Suppressor macrophage treated with lipopolysaccharide for 4 hours (primary cell): ENCODE measurements at places on chromosomes 1 and 21.
A peak's percentile ranks its signal among the peaks of the same experiment; 100 is the strongest.

DNA sequence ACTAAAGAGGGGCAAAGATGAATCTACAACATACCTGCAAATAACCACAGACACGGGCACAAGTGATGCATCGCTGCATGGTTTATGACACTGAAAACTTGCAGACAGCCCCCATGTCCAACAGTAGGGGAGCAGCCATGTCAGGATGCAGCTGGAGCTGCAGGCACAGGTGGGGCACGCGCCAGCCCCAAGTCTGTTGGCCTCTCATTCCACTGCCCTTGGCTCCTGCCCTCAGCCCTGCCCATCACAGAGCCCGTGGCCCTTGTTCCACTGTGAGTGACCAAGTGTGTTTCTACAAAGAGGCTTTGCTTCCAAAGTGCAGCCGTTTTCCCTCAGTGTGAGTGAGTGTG is 3.2 kb upstream of the PADI4 start:
- no peak for DNase-seq

DNA sequence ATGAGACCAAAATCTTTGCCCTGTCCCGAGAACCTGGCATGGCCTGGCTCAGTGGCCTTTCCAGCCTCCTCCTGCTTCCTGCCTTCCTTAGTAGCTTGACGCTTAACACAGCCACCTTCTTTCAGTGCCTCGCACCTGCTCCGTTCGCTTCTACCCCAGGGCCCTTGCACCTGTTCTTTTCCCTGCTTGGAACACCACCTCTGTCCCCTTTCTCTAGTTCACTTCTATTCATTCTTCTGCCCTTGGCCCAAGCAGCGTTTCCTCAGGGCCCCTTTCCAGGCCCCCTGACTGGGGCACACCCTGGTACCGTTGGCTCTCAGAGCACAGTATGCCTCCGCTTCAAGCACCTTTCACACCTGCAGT is 9.0 kb upstream of the HTR6 start:
- DNase-seq, result no peak

- DNase-seq, result no peak
Measured at GRCh38 chr1:20726118-20726911, 6.2 kb downstream of the SH2D5 start.

DNA sequence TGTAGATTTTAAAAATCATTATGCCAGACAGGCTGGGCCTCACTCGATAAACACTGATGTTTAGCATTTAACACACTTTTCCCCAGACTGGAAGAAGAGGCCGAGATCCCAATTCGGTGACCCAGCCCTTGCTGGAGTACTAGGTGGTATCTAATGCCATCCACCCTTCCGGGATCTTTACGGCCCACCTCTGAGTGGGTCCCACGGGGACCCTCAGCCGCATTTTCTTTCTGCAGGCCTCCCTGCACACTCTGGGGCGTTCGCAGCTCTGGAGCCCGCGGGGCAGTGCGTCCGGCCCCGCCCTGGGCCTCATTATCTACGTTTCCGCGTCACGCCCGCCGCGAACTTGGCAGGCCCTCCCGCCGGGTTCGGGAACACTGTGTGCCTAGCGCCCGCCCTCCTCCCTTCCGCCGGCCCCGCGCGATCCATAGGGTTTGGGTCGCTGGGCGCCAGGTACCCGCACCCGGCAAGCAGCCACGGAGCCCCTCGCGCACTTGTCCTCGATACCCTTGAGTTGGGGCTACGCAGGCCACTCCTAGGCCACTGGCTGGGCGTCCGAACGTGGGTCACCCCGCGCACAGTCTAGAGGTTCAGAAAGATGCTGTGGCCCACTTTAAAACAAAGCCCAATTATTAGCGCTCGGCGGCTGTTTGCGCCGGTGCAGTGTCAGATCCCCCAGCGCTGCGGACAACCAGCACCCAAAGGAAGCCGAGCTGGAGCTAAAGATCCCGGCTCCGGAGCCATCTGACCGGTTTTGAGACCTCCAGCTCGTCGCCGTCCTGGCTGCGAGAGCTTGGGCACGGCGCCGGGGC is 950 bp upstream of the EVA1C start:
- DNase-seq, result peak; percentile 64

DNA sequence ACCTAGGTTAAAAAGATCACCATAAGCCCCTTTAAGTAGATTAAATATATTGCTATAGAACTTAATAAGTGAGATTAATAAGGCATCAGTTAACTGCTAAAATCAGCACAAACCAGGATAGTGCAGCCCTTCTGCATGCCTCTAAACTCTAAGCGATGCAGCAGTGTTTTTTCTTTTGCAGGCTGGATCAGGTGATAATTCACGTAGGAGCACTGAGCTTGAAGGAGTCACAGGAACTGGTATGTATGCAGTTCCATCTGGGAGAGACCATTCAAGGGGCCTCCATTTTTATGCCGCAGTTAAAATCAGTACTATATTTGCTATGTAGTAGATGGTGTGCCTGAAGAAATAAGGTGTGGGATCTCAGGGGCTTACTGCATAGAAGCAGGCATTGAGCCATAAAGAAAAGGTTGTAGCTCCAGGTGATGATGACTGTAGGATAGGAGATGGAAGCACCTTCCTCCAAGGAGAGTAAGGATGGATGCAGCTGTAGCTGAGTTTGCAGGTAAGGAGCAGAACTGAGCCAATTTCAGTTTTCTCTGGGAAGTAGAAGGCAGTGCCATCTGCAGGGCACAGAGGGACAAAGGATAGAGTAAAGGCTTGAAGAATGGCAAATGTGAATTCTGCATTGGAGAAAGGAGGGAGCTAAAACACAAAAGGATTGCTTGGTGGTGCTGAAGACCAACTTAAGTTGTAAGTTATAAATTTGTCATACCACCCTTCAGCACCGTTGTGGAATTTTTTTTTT is 22.6 kb downstream of the NPL start:
- DNase-seq, result no peak

DNA sequence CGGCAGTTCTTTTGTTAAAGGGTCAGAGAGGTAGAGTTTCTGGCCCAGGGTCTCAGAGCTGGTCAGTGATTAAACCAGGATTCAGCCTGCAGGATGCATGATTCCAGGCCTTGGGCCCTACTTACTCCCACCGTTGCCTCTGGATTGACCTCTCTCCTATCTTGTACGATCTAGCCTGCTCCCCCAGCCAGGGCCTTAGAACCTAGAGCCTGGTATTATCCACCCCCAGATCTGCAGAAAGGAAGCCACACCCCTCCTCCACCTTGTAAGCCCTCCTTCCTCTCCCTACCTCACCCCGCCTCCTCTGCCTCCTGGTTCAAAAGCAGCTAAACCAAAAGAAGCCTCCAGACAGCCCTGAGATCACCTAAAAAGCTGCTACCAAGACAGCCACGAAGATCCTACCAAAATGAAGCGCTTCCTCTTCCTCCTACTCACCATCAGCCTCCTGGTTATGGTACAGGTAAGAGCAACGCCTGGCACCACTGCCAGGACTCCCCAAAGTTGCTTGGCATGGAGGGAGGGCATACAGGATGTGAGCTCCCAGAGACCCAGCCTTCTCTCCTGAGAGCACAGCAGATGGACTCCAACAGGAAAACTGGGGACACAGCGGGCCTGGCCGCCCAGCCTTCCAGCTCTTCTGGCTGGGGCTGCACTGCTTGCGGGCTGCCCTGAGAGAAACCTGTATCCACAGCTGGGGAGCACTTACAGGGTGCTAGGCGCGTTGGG is at the start of gene CD52:
Gene CD52, plus strand, starts transcription at position 347 of the 726 bp plus-strand sequence. Its CDS starts 60 bp downstream, at position 407.
- DNase-seq, result no peak

GRCh38 chr21:21813289-21813688 is 815.1 kb downstream of the NCAM2 start:
- DNase-seq, result no peak

DNA sequence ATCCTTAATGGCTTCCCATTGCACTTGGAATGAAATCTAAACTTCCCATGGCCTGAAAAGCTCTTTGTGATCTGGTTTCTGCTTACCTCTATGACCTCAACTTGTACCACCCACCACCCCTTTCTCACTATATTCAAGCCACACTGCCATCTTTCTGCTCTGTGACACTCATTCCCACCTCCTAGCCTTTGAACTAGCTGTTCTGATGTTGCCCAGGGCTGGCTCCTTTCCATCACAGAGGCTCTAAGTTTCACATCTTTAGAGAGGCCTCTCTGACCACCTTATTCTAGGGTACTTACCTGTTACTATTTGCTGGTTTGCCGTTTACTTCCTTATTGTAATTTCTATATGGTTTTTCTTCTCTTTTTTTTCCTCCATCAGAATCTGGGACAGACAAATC is 4.2 kb downstream of the MPZL1 start:
- no peak for DNase-seq

GRCh38 chr1:68213843-68214242 is 18.5 kb downstream of the WLS start:
- peak; percentile 13 for DNase-seq

GRCh38 chr1:76872944-76873343 is 5.7 kb downstream of the ST6GALNAC5 start:
- DNase-seq, result no peak

- no peak for DNase-seq
Measured at GRCh38 chr1:29256394-29256793, 20.1 kb downstream of the PTPRU start.

GRCh38 chr1:94599095-94599813 is 57.7 kb upstream of the F3 start:
- DNase-seq, result peak; percentile 41

DNA sequence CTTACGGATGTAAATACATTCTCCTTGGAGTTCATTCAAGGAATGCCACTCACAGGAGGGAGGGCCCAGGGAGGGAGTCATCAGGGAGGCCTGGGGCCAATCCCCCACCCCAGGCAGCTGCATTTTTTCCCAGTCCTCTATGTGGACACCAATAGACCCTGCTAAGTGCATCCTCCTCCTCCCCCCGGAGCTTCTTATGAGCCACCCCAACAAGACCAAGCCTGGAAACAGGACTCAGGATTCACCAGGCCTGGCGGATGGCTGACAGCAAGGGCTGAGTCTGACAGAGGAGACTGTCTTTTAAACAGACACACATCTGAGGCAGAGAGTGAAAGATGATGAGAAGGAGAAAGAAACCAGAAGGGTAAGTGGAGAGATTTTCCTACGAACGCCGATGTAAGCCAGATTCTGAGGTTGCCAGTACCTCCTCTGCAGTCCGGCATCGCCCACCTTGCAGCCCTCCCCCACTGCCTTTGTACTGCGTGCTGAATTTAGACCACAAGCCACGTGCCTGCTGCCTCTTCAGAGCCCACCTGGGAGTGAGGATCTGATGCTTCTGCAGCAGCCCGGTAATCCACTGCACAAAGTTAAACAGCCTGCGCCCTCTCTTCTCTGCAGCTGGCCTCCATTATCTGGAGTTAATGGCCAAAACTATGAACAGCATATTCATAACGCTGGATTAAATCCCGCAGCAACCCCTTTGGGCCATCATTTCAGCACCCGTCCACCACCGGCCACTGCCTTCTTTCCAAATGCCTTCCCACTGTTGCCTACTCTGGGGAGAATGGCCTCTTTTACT is 17.6 kb upstream of the SFPQ start:
- no peak for DNase-seq

DNA sequence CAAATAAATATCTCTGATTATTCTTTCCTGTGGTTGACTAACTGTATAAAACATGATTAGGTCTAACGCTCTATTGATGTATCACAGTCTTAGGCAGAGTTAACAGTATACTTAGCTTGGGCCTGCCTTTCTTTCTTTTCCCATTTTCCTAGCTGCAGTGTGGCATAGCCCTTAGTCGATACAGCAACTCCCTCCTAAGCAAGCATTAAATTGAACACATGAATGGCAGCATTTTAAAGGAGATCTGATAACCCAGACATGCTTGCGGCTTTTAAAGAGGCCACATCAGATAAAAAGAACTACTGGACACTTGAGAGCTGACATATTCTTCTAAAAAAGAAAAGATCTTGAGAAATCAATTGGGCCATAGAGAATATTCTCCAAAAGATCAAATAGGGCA is 312.0 kb upstream of the TMPRSS15 start:
- DNase-seq, result no peak

DNA sequence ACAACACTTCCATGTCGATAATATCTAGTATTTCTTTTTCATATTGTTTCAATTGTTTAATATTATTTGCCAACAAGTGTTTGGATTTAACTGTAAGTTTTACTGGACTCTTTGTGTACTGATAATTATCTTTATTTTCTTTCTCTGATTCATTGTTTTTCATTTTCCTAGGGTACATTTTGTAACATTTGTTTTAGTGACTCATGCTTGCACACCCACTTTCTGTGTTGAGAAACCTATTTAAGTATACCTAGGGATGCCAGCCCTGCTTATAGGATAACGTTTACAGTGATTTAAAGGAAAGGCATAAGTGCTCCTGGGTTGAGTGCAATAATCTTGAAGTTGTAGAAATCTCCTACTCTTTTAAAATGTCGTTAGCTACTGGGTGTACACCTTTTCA is 1386.0 kb upstream of the ADGRL4 start:
- DNase-seq, result no peak

GRCh38 chr1:111191496-111191895 is 8.9 kb downstream of the DENND2D start:
- DNase-seq, result no peak

DNA sequence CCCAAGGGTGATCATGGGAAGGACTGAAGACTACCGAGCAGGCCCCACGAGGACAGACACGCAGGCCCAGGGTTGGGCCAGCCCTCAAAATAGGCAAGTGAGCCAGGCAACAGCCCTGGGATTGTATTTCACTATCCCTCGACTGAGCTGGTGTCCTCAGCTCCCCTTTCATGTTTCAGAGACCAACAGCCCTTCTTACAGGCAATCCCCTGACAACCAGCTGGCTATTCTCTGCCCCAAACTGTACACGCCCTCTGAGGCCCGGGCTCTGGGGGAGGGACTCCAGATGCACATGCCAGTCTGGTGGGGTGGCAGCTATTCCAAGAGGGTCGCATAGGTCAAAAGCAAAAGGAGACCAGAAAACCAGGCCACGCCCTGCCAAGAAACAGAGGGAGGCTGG is 243.0 kb downstream of the TOMM20 start:
- no peak for DNase-seq

GRCh38 chr1:38724160-38725131 is 135.1 kb downstream of the RRAGC start:
- no peak for DNase-seq

DNA sequence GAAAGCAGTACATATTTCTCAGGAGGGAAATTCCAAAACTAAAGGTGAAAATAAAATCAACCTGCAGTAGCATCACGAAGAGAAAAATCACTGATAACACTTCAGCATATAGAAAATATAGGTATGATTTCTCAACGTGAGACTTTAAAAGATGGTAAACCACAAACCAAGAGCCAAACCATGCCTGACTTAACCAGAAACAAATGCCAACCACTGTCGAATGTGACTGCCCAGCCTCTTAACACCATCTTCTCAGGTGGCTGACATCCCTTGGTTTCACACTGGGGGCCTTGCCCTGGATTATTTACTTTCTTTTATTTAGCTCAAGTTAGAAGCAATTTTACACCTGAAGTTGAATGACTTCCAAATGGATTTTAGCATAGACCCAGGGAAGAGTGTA is 10.1 kb downstream of the HMGCS2 start:
- no peak for DNase-seq

- no peak for DNase-seq
Measured at GRCh38 chr21:26528882-26529281, 44.2 kb downstream of the CYYR1 start.
